Activated naive CD4-positive, alpha-beta T cell (primary cell): ENCODE measurements at places on chromosomes 7 and 10.

DNA sequence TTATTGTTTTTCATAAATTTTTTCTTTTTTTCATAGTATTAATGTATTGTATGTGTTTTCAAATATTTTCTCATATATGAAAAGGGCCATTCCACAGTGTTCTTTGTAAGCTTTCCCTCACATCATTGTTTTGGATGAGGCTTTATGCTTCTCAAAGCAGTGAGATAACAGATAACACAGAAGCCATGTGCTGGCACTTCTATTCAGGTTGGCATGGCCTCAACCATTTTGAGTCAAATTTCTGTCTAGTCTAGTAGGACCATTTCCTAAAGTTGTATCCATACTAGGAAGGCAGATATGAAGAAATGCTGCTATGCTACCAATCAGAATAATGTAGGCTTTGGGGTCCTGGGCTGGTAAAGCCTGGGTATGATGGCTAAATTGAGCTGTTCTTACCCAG lies 135.9 kb upstream of the LAMB4 start:
- DNase-seq, result no peak

DNA sequence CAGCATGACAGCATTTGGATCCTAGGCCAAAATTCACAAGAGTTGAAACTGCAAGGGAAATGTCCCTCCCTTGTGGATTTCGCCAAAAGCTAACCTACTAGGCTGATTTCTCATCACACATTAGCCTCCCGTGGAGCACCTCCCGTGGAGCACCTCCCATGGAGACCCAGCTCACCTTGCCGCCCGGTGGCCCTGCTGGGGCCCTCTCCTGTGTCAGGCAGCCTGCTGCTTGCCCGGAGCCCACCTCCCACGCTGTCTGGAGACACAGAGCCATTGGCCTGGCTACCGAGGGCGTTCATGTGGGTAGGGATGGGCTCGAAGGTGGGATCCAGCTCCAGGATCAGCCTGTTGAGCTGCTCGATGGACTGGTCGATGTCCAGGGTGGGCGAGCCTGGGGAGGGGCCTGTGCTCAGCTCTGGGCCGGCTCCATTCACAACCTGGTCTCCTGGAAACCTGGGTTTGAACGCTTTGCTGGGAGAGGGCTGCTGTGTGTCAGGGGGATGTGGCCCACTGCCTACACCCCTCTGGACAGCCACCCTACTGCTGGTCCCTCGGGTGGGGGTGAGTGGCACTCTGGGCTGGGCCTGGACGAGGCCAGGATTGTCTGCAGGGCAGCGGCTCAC lies 213.6 kb downstream of the TNS3 start:
- no peak for DNase-seq

- no peak for DNase-seq
Observed at GRCh38 chr7:87918740-87919139, 15.3 kb upstream of the ADAM22 start.

DNA sequence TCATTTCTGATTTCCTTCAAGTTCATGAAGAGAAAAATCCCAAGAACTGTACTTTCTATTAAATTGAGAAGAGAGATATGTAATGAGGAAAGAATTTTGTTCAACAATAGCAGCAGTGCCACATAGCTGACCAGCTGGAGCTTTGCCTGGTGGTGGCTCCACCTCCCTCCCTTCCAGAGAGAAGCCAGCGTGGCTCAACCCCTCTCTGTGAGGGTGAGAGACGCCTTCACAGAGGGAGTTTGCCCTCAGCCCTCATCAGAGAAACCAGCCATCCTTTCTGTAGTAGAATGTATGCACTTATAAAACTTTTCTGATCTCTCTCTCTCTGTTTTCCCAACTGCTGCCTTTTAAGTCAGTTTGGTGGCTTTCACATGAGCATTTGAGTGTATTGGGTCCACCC lies 20.5 kb upstream of the COL1A2 start:
- no peak for DNase-seq

DNA sequence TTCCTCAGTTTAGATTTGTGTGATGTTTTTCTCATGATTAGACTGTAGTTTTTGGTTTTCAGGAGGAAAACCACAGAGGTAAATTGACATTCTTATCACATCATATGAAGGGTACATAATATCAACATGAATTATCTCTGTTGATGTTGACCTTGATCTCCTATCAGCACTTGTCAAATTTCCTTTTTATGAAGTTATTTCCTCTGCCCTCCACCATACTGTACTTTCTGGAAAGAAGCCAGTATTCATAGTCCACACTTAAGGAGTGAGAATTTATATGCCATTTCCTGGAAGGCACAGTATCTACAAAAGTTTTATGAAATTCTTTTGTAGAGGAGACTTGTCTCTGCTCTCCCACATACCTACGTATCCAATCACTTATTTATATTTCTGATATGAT lies 807.2 kb upstream of the MBL2 start:
- DNase-seq, result no peak

DNA sequence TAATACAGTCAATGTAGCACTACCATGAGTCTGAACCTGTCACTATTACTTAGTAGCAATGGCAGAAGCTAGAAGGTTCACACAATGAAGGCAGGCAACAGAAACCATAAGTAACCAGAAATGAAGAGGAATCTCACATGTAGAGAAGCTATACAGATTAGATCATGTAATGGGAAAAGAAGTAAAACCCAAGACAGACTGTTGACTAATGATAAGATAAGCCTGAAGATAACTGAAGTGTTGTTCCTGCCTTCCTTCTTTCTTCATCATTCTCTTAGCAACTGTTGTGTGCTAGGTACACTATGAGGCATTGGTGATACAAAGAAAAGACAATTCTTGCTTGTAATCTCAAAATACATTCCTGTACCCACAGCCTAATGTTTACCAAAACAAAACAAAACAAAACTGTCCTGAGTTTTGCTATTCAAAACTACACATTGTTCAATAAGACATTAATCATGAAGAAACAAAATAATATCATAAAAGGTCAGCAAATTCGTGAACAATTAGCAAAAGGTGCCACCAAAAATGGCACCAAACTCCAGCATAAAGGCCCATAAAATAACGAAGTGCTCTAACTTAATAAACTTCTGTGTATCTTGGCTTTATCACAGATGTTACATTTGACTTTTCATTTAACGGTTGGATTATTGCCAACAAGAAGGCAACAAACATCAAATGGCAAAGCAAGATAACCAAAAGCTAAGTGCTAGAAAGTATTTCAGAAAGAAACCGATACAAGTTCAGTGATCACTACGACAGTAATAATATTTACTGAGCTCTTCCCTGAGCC lies 27.1 kb downstream of the ZNF800 start:
- DNase-seq, result no peak

GRCh38 chr10:88095223-88095721 lies 231.8 kb downstream of the PTEN start:
- DNase-seq, result no peak

DNA sequence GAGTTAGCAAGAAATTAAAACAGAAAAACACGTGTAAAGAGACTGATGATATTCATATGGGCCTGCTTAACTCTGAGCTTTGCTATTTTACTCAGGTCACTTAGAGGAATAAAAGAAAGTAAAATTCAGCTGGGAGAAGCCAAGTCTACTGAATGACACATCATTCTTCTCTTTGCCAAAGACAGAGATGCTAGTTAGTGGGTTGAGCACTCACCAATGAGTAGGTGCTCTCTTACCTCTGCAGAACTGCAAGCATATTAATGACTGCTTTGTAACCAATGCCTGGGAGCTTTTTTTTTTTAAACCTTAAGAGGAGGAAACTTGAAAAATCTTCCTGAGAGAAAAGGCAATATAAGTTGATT lies 44.8 kb upstream of the BAMBI start:
- DNase-seq, result no peak

DNA sequence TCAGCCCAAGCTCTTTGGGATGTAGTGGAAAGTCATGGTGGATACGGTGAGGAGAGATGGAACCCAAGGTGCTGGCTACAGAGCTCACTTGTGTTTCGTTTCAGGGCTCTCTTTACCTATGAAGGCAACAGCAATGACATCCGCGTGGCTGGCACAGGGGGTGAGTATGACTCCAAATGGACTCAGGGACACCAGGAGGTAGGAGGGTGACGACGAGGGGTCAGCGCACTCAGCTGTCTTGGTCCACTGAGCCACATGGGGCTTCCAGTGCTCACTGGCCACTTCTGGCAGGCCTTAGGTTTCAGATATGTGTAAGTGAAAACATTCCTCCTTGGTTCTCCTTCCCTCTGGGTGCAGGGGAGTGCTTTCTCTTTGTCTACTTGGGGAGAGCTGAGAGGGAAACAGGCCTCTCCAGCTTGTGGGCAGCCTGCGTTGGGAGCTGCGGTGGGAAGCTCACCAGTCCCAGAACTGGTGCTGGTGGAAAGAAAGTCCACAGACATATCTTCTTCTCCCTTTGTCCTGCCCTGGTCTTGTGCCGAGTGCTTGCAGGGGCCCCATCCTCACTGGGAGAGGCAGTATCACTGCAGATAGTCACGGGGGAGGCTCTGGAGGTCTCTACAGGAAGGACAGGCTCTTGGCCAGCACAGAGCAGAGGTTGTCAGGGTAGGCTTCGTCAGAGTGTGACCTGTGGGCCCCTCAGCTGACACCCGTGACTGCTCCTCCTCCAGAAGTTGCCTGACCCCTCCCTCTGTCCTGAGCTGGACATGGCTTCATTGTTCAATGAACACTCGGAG lies 5.8 kb downstream of the DBNL start:
- DNase-seq, result no peak

DNA sequence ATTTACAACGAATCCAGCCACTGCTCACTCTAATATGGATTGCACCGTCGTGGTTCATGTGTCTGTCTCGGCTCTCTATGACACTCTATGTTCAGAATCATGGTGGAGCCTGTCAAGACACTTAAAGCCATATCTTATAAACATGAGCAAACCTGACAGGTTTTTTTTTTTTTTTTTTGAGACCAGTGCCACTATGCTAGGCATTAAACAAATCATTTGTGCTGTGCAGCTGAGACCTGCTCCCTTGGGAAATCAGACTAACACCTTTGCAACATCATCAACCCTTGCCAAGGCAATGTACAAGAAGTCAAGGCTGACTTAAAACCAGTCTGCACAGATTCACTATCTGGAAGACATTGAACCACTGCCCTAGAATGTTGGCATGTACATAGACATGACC lies 181.2 kb upstream of the ANK3 start:
- no peak for DNase-seq

DNA sequence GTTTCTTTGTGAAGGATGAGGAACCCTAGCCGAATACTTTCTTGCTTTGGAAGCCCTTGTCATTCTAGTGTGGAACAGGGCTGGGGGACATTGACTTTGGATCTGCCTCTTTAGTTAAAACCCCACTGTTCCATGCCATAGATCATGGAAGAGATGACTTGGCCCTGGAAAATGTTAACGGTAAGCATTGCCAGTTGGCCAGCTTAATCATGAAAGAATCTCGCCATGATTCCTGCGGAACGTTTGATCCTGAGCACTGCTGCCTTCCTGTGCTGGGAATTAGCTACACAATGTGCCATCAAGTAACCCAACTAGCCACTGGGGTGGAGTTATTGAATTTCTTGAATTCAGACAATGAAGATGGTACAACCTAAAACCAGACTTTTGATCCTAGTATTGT lies 177.6 kb upstream of the FZD8 start:
- no peak for DNase-seq

- DNase-seq, result no peak
Observed at GRCh38 chr7:74511345-74511744, 57.6 kb downstream of the GTF2IRD1 start.

- no peak for DNase-seq
Observed at GRCh38 chr7:22240904-22241571, 115.9 kb downstream of the RAPGEF5 start.

DNA sequence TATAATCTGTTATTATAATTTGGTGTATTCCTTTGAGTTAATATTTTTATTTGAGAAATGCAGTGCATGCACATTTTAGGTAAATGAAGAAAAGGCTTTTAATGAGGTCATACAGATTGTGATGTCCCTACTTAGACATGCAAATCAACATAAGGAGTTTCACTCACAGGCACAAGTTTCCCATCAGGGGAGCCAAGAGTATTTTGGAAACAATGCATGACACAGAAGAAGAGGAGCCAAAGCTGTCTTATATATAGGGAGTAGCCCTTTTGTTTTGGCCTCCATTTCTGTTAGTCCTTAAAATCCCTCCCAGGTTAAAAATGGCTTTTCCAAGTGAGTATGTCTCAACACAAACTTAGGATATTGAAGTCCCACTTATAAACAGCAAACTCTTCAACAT lies 703.4 kb upstream of the ANKRD30A start:
- no peak for DNase-seq

DNA sequence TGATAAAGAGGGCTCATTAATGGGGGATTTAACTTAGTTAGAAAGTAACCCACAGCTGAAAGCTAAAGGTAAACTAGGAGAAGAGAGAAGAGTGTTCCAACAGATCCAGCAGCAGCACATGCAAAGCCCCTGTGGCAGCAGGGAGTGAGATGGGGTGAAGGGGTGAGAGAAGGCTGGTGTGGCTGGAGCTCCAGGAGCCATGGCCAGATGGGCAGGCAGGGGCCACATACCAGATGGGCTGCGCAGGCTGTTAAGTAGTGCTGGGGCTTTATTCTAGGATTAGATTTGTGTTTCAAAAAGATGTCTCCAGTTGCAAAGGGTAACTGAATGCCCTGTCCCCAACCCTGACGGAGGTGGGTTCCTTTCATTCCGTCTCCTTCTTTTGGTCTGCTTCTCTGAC lies 33.2 kb downstream of the HIF1AN start:
- no peak for DNase-seq

DNA sequence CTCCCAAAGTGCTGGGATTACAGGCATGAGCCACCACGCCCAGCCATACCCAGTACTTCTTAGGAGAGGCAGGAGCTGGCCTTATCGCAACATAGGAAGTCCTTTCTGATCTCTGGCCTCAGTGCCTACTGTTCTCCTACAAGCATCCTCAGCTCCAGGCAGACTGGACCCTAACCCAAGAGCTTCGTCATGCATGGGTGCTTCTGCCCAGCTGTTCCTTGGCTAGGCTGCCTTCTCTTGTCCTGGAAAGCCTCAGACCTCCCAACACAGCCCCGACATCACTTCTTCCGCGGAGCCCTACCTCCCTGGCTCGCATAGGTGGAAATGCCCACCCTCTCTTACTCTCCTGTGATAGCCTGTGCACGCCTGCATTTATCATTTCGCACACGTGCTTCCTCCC lies 15.8 kb downstream of the BCL7B start:
- no peak for DNase-seq

- no peak for DNase-seq
Observed at GRCh38 chr7:119959811-119960210, 313.2 kb upstream of the KCND2 start.

DNA sequence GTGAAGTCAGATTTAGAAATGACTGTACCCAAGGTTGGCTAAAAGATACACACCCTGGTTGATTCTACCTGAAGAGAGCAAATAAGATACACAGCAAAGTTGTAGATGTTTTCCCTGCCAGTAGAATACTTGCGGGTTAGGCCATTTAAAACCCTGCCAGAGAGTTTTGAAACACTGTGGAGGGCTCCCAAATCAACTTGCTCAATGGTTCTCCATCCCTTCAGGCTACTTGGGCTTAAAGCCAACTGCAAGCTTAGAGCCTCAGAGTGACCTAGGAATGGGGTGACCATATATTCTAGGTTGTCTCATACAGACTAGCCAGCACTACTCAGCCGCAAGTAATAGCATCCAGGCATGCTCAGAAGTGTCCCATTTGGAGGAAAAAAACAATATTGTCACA lies 10.0 kb downstream of the CAV1 start:
- no peak for DNase-seq

GRCh38 chr10:14456870-14457266 lies 126.1 kb upstream of the FRMD4A start:
- no peak for DNase-seq
